Substantia nigra (tissue), 51 donors: ENCODE measurements at places on chromosomes 5 and 9.

- DNase-seq, result no peak
These were observed 13.6 kb downstream of the OTULINL start for GRCh38 chr5:14595189-14595588.

DNA sequence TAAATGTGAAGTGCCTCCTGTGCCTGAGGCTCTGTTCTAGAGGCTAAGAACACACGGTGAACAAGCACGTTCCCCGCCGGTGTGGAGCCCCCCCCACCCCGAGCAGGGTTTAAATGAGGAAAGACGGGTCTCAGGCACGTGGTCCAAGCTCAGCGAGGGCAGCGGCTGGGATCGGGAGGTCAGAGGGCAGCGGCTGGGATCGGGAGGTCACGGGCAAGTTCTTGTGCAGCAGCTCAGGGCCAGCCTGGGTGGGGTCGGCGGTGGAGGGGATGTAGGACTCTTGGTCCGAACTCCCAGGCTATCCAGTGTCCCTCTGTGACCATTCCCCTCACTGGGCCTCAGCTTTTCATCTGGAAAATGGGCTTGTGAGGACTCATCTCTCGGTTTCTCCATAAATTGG lies 2.7 kb upstream of the GBGT1 start:
- no peak for DNase-seq

GRCh38 chr9:111023128-111023527 lies 15.1 kb downstream of the LPAR1 start:
- no peak for DNase-seq

- DNase-seq, result no peak
These were observed 1.1 kb downstream of the SLIT3 start for GRCh38 chr5:169299663-169300467.

DNA sequence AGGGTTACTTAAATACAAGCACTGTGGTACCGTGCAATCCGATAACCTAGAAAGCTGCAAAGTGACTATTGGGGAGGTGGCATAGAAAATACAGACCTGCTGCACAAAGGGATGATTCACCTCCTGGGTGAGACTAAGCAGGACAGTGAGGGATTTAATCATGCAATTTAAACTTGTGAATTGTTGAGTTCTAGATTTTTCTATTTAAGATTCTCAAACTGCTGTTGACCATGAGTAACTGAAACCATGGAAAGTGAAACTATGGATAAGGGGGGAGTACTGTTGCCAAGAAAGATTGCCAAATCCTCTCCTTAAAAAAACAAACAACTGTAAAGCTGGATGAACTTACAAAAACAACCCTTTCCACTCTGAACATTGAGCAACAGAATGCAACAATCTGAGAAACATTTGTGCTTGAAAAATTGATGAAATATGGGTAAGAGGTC lies 61.5 kb upstream of the NUDT12 start:
- no peak for DNase-seq

- DNase-seq, result no peak
These were observed 108.5 kb downstream of the DOCK2 start for GRCh38 chr5:169745441-169746146.

DNA sequence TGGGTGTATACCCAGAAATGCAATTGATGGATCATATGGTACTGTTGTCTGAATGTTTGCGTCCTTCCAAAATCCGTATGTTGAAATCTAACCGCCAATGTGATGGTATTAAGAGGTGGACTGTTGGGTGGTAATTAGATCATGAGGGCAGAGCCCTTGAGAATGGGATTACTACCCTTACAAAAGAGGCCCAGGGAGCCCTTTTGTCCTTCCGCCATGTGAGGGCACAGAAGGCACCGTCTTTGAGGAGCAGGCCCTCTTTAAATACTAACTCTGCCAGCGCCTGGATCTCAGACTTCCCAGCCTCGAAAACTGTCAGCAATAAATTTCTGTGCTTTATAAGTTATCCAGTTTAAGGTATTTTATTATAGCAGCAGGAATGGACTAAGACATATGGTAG lies 156.0 kb upstream of the OTULINL start:
- DNase-seq, result no peak

DNA sequence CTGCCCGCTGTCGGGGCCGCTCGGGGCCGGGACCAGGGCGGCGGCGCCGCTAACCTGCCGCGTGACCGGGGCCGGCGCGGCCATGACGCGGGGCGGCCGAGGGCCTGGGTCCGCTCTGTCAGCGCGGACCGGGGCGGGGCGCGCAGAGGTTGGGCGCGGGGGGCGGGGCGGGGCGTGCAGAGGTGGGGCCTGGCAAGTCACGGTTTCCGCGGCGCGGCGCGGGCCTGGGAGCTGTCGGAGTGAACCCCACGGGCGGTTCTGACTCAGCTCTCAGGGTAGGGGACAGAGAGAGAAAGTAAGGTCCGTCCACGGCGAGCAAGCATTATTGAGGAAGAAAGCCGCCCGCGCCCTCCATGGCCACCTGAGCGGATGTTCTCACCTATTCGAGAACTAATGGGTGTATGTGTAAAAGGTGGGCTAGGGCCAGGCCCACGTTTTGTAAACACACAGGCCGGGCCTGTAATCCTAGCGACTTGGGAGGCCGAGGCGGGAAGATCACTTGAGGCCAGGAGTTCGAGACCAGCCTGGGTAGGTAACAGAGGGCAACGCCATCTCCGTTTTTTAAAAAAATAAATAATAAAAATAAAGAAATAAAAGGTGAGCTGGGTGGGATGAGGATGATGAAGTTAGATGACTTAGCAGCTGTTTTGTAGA lies at the start of gene PRXL2C:
Gene PRXL2C (minus strand): TSS at position 120 of the 654 bp plus-strand sequence. CDS start 36 bp downstream, at position 84.
- peak; percentile 18 for DNase-seq

- no peak for DNase-seq
These were observed 92.6 kb downstream of the OSMR start for GRCh38 chr5:38938424-38938823.

DNA sequence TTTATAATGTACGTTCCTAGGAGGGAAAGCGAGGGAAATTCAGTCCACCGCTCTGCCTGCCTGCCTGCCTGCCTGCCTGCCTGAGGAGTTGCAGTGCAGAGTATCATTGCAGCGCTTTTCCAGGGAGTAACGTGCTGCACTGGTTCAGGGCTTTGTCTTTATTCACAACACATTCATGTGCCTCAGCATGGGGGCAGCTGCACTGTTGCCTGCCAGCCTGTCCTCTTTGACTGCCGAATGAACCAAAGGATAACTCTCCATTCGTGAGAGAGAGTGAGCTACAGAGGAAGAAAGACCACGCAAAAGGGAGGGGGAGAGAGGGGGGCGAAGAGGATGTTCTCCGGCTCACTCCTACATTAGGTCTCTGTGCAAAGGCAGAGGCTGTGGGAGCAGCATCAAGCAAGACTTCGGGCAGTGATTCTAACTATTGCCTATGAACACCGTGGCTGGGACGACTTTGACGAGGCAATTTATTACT lies 791.2 kb downstream of the MAT2B start:
- no peak for DNase-seq

DNA sequence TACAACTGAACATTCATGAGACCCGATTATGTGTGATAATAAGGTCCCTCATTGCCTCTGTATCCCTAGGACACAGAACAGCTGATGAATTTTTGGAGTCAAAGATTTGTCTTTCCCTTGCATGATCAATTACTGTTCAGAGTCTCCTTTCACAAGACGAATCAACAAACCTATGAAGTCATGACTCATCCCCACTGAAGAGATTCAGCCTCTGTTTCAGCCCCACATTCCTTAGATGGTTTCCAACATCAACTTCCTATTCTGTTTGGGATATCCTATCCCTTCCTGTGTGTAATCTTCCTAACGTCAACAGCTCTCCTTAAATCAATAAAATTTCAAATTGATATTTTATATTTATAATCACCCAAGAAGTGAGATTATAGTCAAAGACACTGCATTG lies 199.0 kb downstream of the DNAH5 start:
- no peak for DNase-seq

DNA sequence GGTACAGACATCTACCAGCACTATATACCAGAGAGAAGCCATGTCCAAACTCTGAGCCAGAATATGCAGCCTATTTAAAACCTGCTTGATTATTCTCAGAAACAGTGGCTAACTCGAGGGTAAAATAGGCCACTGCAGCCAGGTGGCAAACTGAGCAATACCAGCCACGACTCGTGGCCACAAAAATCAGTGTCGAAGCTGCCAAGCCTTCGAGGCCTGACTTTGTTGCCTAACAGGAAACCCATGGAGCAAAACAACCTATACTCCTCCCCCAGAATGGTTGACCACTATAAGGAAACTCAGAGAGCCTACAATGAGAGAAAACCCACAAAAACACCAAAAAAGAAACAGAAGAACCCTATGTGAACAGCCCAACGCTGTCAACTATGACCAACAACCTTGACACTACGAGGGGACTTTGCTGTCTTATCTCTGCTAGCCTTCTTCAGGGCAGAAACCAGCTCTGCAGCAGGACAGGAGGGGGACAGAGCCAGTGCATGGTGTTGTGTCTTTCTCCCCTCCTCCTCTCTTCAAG lies 133.8 kb downstream of the TMEM174 start:
- DNase-seq, result no peak

- DNase-seq, result peak; percentile 59
These were observed at the start of gene PDZD2 for GRCh38 chr5:31638748-31639418. TSS of gene PDZD2 (plus strand) at chr5:31639131.

- DNase-seq, result no peak
These were observed 228.1 kb upstream of the NR4A3 start for GRCh38 chr9:99593610-99594009.

- no peak for DNase-seq
These were observed 257.8 kb downstream of the SAXO1 start for GRCh38 chr9:18775241-18775640.

DNA sequence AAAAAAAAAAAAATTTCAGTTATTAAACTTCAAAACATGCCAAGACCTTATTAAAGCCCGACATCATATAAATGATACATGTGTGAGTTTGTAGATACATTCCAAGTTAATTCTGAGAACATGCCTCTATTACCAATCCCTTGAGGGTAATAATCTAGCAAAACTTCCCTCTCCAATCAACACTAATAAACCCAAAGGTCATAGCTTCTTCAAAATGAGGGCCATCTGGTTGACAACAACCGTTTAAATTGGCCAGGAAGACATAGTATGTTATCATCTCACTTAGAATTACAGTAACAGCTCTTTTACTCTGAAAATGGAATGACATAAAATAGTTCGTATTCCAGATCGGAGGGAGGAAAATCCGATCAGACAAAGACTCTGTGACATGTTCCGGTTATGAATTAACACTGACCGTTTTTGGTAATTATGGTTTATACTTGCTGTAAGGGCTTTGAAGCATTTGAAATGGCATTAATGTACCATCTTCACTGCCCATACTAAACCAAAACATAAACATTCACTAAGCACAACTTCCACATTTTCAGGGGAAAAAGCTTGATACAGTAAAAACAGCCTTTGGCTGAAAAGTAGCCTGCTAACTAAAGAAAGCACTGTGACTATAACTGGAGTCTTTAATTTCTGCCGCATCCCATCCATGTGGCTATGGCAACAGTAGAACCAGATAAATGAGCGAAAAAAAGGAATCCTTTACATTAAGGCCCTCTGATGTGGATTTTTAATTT lies 50.3 kb downstream of the ANKH start:
- DNase-seq, result no peak

DNA sequence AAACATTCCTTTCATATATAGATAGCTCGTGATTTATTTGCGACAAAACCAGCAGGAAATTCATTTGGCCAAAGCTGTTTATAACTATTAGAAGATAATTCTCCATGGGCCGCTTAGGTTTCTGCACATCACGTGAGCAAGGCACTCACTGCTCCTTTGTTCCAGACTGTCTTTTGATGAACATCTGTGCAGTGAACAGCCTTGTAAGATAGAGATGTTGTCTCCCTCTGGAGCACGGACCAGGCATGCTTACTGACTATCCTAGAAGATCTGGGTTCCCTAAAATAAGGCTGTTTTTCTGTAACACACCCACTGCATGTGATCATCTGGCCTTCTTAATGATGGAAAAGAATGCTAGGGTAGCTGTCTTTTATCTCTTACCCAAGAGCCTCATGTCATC lies 30.9 kb downstream of the YIPF5 start:
- no peak for DNase-seq

GRCh38 chr9:136389396-136389795 lies 10.6 kb downstream of the SNAPC4 start:
- DNase-seq, result no peak
